ENCODE measurements at places on chromosomes 7 and 10. TPM values are rescaled to one million over a fixed set of nuclear protein-coding genes. Genes with fewer than 3 reads are reported as not detected.
A peak's percentile ranks its signal among the peaks of the same experiment; 100 is the strongest.

DNA sequence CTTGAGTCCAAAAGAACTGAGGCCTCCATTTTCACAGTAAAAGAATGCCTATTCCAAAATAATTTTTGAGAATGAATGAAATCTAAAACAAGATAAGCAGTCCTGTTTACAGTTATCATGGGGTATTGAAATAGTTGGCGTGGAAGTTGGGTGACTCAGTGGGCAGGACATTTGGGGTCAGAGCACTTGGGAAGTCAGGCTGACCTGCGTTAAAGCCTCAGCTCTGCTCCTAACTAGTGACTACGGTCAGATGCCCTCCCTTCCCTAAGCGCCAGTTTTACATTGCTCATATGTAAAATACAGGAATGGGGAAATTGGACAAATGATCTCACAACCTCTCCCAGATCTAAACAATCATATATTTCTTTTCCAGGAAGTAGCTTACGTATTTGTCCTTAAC is 2.3 kb upstream of the PAPSS2 start:
- DNase-seq = no peak

- no peak for DNase-seq
Measured at GRCh38 chr10:133124357-133125211, 35.4 kb upstream of the KNDC1 start.

GRCh38 chr10:110840225-110840922 is 31.4 kb upstream of the PDCD4 start:
- no peak for DNase-seq

GRCh38 chr10:133520193-133520738 is 6.9 kb upstream of the CYP2E1 start:
- peak; percentile 86 for DNase-seq

- DNase-seq = no peak
Measured at GRCh38 chr10:97215619-97216260, 30.0 kb upstream of the SLIT1 start.

DNA sequence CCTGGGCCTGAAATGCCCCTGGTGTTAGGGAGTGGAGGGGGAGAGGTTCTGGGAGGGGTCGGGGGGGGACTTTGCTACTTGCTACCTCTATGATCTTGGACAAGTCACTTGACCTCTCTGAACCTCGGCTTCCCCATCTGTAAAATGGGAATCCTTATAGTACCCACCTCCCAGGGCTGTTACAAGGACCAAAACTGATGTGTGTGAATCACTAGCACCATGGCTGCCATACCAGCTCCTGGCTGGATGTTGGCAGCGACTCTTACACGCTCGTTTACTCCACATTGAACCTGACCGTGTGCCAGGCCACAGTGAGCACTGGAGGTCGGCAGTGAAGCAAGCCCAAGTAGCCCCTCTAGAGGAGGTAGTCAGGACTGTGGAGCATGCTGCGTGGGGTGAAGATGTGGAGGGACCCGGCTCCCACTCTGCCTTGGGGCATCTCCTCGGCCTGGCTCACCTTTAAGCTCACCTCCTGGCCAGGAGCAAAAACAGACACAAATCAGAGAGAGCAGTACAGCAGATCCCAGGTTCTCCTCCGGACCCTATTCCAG is 28.9 kb downstream of the PPIF start:
- no peak for DNase-seq

- DNase-seq = no peak
Measured at GRCh38 chr7:44279731-44280505, 45.5 kb downstream of the CAMK2B start.

GRCh38 chr7:154568346-154568745 is 434.6 kb downstream of the PAXIP1 start:
- DNase-seq = no peak

GRCh38 chr10:103244666-103245271 is 918 bp upstream of the RPEL1 start:
- peak; percentile 44 for DNase-seq

GRCh38 chr7:37817996-37818720 is 30.2 kb upstream of the NME8 start:
- DNase-seq = no peak

GRCh38 chr7:33497051-33497450 is 367.7 kb downstream of the BBS9 start:
- no peak for DNase-seq

- no peak for DNase-seq
Measured at GRCh38 chr10:122557516-122557915, 3.0 kb upstream of the DMBT1 start.

Gene AKR1C1
- total RNA-seq = 0.22 TPM

Gene ACSL5
- 53.3 TPM for total RNA-seq

Gene IDI2
- total RNA-seq = not detected

Gene OR2A12
- not detected for total RNA-seq

Gene LIPJ
- 0.16 TPM for total RNA-seq

Gene EGFR
- total RNA-seq = not detected

Gene NEURL1
- 1.6 TPM for total RNA-seq

Gene EPO
- total RNA-seq = not detected

Gene TECPR1
- 34.2 TPM for total RNA-seq

Gene CH25H
- total RNA-seq = not detected

Data from CD8-positive, alpha-beta memory T cell (primary cell).